Stimulated activated CD4-positive, alpha-beta T cell treated with anti-CD3 and anti-CD28 coated beads, Interleukin-15, amount 100 ng/mL, for 1 hour (primary cell): ENCODE measurements at places on chromosomes 16 and 17.

GRCh38 chr17:59619035-59619297 lies 729 bp upstream of the CLTC start:
- DNase-seq = no peak

GRCh38 chr16:71711789-71712188 lies 12.7 kb downstream of the PHLPP2 start:
- DNase-seq = no peak

GRCh38 chr16:58022601-58023371 lies 2.8 kb upstream of the MMP15 start:
- DNase-seq = no peak

GRCh38 chr17:20930081-20930760 lies 112.6 kb downstream of the USP22 start:
- DNase-seq = no peak

DNA sequence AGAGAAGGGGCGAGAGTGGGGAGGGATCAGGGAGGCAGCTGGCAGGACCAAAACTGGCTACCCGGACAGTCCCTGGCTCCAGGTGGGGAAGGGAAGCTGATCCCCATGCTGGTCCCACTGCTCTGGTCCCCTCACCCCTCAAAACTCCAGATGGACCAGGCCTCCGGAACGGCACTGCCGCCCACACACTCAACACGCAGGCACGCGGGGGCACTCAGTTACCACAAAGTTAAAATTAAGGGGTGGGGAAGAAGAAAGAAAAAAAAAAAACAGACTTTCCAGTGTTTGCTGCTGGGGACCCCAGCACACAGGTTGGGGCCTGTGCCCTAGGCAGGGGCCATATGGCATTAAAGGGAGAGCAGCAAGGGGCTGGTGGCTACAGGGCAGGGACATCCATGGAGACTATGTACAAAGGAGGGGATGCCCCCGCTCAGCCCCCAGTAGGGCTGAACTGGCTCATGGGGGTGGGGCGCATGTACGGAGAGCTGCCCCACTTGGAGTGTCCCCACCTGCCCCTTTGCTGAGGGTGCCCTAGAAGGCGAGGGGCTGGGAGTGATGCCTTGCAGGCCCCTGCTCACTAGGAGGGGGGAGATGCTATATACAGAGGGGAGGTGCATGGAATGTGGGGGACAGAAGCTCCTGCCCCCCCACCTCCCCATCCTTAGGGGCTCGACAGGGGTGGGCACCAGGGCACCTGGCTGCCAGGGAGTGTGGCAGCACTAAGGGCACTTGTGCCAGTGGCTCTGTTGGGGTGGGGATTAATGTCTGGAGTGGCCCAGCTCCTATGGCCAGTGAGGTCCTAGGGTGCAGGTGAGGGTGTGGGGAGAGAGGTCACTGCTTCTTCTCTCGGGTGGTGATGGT lies 5.6 kb downstream of the TP53I13 start:
- DNase-seq = no peak

- DNase-seq = no peak
Measured at GRCh38 chr17:77899498-77899897, 59.0 kb upstream of the TNRC6C start.

DNA sequence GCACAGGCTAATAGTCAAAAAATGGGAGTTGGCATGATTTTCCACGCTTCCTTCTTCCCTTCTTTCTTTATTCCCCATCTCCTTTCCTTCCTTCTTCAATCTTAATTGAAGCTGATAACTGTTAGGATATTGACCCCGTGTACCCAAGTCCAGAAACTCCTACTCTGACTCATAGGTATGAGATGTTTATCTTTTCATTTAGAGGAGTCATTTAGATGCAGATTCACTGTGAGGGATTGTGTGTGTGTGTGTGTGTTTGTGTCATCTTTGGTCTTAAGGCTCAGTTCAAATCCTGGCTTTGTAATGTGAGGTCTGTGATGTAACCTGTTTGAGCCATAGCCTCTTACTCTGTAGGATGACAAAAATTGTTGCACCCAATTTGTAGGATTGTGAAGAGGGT lies 332.0 kb upstream of the MAF start:
- DNase-seq = no peak

DNA sequence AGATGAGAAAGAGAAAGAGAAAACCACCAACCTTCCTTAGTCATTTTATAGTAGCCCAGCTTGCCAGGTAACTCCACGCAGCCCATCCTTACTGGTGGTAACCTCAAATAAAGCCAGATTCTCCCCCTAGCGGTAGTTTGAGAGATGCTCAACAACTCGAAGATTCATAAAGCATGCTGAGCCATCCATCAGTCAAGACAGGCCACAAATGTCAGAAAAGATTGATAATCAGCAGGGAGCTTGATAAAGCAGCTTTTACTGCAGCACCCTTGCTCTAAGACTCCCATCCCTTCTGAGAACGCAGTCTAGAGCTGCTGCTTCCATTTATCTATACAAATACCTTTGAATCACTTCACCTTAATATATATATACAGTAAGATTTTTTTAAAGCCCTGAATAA lies 451.5 kb upstream of the HSBP1 start:
- no peak for DNase-seq

DNA sequence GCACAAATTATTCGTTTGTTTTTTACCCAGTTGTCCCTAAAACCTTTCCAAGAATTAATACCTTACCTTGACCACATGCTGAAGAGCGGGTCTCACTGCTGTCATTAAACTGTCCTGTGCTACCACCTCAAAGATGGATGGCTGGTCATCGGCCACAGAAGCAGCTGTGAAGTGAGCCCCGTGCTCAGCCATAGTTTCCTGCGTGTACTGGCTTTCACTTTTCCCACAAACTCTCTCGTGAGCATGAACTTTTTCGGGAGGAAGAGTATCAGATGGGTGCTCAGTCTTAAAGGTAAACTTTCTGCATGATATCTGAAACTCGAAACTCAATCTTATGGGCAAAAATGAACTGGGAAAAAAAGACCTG lies 558 bp downstream of the PEX12 start:
- DNase-seq = no peak

DNA sequence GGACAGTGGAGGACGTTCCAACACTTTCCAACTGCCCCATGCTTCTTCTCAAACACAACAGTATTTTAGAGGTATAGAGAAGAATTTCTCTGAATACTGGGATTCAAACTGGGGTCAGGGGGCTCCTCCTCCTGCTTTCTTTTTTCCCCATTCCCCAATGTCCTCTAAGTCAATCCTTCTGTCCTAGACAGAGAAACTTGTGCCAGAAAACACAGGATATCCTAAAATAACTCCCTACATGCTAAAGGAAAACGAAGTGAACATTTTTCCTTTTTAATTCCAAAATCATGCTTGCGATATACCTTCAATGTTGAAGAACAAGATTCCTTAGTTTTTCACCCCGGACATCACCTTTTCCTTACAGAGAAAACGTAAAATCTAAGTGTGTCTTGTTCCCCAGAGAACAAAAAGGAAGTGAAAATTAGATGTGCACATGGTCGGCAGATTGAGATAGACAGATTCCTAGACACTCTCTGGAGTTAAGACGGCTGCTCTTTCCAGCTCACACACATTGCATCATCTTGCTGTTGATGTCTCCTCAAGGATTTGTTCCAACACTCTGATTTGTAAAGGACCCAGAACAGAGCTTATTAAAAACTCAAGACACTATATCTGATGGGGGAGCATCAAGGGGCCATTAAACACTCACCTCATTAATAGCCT lies 228.2 kb downstream of the GRIN2A start:
- no peak for DNase-seq

DNA sequence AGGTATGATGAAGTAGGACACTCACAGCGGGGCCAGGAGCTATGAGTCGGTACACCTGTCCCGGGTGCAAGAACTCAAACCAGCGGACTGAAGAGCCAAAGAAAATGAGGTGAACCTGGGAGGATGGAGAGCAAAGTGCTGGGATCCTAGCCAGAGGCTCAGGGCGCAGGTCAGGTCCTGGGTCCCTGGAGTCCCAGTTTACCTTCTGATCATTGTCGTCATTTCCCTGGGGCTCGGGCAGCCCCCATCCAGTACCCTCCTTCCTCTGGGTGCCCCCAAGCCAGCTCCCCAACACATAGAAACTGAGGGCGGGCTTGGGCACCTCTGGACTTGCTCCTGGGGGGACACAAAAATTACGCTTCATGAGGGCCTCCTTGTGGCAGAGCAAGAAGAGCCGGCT lies 16.2 kb downstream of the CTC1 start:
- DNase-seq = no peak
